RWPE1 (cell line): ENCODE measurements at places on chromosomes 1 and 21.

- no peak for DNase-seq
These were observed 12.4 kb downstream of the GALNT2 start for GRCh38 chr1:230079199-230080024.

DNA sequence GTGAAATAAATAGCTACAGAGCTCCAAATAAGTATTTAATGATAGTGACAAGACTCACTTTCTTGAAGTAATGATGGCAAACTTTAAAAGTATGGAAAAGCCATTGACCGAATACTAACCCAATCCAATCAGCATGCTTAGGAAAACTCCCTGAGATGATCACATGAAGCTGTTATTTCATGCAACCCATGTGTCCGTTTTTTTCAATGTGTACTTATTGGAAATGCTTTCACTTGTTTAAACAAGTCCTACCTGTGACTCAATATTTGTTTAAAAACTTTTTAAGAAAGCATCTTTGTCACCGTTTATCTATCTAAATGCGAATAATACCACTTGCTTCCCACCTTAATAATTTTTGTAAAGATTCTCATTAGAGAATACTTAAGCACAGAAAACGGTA, 185.8 kb downstream of the NRIP1 start:
- DNase-seq: peak; percentile 53

GRCh38 chr1:200292699-200293098, 117.1 kb downstream of the ZNF281 start:
- no peak for DNase-seq

GRCh38 chr1:67441183-67441582, 11.0 kb upstream of the SERBP1 start:
- DNase-seq: no peak

DNA sequence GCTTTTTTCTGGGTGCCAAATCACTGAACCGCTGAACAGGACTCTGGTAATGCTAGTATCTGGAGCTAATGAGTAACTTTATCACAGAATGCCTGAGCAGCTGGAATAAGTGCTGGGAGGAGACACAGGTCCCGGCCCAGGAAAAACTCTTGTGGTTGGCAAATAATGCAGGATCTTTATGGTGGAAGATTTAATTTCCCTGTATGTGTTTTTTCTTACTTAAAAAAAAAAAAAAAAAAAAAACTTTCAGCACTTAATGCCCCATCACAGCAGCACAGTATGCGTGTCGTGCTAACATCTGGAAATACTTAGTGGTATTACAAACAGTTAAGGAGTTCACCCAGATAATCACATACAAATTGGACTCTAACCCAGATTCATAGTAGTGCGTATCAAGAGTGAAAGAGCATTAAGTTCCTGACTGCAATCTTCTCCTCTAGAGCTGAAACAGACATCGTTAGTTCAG, 220.7 kb downstream of the TOMM20 start:
- no peak for DNase-seq

DNA sequence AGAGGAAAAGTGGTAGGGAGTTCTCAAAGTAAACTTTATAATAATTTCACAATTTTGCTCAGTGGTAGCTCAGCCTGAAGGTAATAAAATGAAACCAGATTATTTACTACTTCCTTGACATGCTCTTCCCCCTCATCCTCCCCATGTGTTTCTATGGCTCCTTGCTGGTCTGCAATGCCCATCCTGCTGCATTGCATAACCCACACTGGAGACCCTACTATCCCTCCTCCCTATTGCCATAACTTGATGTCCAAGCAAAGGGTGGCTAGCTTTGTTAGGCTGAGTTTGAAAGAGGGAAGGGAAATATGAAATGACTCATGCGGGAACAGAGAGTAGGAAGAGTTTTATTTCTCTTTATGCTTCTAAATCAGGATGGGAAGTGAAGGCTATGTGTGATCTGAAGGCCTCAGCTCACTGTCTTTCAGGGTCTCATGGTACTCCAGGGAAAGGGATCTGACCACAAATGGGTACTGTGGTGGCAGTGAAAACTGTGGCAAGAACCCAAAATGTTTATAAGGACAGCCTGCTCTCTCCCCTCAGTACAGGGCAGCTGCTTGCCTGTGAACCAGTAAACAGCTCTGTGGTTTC, 36.4 kb upstream of the HSD17B7 start:
- DNase-seq: no peak

DNA sequence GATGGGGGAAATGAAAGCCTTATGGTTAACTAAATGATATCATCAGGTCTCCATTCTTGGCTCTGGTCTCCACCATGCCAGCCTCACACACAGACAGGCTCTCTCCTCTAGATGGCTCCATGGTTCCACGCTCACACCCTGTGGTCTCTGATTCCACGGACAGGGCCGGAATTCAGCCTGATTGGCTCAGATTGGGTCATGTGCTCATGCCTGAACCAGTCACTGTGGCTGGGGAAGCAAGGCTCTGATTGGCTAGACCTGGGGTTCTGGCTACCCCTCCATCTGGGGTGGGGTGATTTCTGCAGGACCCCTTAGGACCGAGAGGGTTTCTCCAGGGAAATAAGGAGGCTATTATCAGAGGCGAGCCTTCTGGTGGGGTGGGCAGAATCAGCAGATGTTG, 277.0 kb downstream of the PTPRU start:
- peak; percentile 80 for DNase-seq

DNA sequence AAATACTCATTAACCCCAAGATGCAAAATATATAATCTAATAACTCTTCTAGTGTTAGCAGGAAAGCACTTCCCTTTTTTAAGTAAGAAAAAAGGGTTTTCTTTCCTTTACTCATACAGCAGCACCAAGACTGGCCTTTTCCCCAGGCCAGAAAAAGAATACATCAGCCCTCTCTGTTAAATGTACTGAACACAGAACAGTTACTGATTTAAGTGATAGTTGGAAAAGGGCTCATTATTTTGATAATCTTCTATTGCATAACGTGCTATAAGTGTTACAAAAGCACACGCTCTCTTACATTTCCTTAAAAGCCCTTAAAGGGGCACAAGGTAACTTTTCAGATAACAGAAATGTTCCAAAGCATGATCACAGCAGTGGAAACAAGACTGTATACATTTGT, 142.9 kb downstream of the TIAM1 start:
- DNase-seq: no peak

GRCh38 chr1:66405061-66405460, 128.9 kb upstream of the SGIP1 start:
- no peak for DNase-seq

GRCh38 chr1:156149374-156150332, 3.7 kb upstream of the SEMA4A start:
- no peak for DNase-seq

GRCh38 chr1:223703668-223704013, 8.7 kb upstream of the CAPN2 start:
- no peak for DNase-seq

GRCh38 chr21:42426876-42427480, 23.3 kb downstream of the UBASH3A start:
- no peak for DNase-seq

DNA sequence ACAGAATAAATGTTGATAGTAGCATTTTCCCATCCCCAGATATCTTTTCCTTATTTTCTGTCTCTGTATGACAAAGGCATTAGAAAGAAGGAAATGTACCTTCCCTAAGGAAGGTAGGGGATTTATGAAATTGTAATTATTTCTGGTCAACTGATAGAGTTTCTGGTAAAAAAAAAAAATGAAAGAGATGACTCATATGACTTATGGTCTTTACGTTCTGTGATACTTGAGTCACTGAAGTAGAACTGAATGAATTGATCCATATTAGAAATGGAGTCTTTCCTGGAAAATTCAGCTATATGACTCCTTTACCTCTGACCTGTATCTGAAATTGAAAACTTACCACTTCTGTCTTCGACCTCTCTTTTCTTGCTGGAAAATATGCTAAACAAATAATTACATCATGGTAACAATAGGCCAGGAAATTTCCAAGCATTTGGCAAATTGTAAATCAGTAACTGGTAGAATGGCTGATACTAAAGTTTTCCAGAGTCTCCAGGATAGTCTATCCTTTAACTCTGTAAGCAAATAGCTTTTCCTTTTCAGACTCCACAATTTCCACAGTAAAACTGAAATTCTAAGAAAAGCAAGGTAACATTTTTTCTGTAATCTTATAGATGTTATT, 364.3 kb upstream of the PTBP2 start:
- DNase-seq: peak; percentile 19

- peak; percentile 8 for DNase-seq
These were observed 411.1 kb downstream of the SETD4 start for GRCh38 chr21:35649186-35649585.

DNA sequence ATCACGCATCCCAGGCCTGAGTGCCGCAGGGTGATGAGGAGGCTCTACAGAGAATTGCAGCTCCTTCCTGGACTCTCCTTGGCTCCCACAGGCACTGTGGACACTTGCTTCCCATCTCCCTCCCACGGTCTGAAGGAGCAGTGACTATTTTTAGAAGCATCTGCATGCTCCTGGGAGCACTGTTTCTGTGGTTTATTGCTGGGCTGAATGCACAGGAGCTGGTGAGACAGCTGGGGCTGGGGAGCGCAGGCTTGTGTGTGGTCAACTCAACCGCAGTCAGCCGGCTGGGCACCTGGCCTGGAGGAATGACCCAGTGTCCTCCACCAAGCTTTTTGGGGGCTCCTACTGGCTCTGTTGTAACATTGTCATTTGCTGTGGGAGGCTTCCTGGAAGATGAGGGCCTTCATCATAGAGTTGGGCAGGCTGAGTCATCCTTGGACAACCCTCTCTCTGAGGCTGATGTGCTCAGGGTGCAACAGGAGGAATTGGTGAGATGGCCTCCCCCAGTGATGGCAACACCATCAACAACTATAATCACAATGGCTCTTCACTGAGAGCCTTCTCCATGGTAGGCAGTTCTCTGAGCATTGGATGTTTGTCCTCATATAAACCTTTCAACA, 1.7 kb downstream of the NFASC start:
- no peak for DNase-seq

GRCh38 chr1:92481599-92481925, 5.2 kb downstream of the GFI1 start:
- no peak for DNase-seq

DNA sequence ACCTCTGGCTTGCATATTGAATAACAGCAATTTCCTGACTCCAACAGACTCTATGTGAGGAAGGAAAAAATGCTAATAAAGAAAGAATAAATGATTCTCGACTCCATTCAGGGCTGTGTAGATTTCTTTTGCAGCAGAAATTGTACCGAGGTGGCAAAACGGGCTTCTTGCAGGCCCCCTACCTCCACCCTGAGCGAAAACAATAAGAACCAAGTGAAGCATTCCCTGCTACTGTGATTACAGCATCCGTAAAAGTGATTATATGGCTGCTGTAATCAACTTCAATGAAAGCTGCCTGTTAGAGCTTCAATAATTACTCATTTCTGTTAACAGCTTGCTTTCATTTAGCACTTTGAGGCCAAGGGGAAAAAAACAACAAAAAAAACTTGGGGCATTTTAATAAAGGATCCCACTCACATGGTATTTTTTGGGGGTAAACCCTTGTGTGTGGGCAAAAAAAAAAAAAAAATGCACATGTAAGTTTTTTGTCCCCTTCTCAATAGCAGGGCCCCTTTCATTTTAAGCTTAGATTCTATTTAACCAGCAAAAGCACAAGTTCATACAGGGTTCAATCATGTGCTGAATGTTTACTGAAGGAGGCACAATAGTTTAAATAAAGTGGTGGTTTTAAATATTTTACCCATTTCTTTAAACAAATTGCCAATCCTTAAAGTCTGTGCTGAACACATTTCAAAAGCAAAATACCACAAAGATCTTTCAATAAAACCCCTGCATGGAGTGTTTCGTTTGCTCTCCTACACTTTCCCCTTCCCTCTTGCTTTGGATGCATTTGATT, 271.6 kb downstream of the LMO4 start:
- DNase-seq: no peak

GRCh38 chr21:46009951-46010705, 28.6 kb downstream of the COL6A1 start:
- DNase-seq: no peak

GRCh38 chr1:54342288-54342687, 63.9 kb downstream of the SSBP3 start:
- no peak for DNase-seq

- DNase-seq: no peak
These were observed 228.8 kb downstream of the DNAH14 start for GRCh38 chr1:225158291-225158690.

GRCh38 chr21:23014021-23014420, 2015.8 kb downstream of the NCAM2 start:
- DNase-seq: no peak

- peak; percentile 48 for DNase-seq
These were observed 403.7 kb downstream of the SIPA1L2 start for GRCh38 chr1:232226197-232226712.

DNA sequence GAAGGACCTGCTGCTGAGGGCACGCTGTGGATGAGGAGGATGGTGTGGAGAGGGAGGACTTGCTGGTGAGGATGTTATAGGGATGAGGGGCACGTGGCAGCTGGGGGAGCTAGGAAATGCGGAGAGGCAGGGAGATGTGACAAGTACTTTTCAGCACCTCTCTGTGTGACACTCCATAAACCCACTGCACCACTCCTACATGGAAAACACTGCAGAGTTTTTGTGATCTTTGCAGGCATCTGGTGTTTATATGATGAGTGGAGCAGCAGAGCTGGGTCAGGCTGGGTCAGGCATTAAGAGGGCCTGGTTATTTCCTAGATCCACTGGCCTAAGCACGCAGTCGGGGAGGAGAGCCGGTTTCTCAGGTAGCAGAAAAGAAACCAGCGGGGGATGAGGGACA, 167.3 kb upstream of the COA6 start:
- no peak for DNase-seq

DNA sequence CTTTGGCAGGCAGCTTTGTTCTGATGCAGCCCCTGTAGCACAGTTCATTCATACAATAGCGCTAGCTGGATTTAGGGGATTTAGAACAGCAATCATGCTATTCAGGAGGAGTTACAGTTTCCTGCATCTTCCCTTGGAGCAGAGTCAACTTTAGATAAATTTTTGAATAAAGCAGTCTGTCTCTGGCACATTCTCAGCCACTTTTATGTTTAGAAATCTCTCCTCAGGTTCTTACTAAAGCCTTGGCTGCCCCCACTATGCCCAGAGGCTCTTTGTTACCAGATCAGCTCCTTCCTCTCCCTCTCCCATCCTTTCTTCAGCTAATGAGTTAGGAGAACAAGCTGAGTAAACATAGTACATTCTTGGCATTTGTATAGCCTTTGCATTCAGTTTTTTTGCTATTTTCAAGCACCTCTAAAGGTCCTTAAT, 17.0 kb upstream of the PIGC start:
- DNase-seq: no peak

GRCh38 chr1:208101661-208102431, 142.3 kb downstream of the PLXNA2 start:
- no peak for DNase-seq
